Fibroblast of the aortic adventitia (primary cell): ENCODE measurements at places on chromosomes 7 and 10. TPM values are rescaled to one million over a fixed set of nuclear protein-coding genes. Genes with fewer than 3 reads are reported as not detected.

The OR2A12 gene
- not detected in 2 replicates for total RNA-seq

The PON1 gene
- not detected in 2 replicates for total RNA-seq

The OR6B1 gene
- not detected in 2 replicates for total RNA-seq

The TBXAS1 gene
- 2.4 and 2.6 TPM in 2 replicates for total RNA-seq
